Mesendoderm (in vitro differentiated cells): ENCODE measurements at places on chromosomes 1 and 21.

DNA sequence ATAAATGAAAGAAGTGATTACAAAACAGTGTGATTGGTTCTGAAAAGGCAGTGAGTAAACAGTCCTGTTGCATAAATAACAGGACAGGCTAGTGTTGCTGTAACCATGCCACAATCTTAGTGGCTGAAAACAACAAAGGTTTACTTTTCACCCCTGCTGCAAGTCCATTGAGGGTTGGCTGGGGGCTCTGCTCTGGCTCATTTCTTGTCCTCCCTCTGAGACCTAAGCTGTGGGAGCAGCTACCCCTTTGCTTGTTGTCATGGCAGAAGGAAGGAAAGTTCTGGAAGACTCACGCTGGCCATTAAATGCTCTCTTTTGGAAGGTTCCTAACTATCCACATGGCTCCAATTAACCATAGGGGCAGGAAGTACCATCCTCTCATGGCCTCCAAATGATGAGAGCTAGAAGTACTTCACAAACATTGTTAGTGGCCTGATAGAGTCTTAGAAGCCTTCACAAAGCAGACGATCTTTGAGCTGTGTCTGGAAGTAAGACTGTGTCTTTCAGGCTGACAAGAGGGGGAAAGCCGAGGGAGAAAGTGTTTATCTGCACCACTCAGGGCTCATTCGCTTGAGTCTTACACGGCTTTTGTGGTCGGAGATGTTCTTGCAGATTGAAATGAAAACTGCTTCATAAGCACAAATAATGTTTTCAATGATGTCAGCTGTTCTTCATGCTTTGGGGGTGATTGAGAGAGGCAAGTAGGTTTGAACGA is 11.9 kb downstream of the RCSD1 start:
- DNase-seq, result no peak

DNA sequence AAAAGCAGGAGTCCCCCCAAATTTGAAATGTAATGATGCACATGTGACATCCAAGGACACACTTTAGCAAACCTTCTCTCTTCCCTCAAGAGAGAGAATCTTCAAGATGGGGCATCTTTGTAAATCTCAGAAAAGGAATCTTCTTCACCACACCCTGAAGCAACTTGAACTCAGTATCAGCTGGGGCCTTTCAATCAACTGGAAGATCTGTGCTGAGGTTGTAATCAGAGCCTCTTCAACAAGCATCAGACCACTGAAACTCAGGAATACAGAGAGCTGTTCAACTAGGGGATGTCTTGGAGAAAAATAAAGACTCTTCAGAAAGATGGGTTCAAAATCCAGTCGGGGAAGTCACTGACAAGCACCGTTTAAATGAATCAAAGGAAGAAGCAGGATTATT is 92.5 kb upstream of the CAMK1G start:
- DNase-seq, result peak; percentile 39

DNA sequence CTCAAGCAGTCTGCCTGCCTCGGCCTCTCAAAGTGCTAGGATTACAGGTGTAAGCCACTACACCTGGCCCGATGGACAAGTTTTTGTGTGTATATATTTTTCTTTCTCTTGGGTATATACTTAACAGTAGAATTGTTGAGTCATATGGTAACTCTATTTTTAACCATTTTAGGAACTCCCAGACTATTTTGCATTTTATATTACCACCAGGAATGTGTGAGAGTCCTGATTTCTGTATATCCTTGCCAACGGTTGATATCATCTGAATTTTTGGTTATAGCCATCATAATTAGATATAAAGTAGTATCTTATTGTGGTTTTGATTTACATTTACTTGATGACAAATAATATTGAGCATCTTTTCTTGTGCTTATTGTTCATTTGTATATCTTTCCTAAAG is 20.7 kb downstream of the FNBP1L start:
- no peak for DNase-seq

DNA sequence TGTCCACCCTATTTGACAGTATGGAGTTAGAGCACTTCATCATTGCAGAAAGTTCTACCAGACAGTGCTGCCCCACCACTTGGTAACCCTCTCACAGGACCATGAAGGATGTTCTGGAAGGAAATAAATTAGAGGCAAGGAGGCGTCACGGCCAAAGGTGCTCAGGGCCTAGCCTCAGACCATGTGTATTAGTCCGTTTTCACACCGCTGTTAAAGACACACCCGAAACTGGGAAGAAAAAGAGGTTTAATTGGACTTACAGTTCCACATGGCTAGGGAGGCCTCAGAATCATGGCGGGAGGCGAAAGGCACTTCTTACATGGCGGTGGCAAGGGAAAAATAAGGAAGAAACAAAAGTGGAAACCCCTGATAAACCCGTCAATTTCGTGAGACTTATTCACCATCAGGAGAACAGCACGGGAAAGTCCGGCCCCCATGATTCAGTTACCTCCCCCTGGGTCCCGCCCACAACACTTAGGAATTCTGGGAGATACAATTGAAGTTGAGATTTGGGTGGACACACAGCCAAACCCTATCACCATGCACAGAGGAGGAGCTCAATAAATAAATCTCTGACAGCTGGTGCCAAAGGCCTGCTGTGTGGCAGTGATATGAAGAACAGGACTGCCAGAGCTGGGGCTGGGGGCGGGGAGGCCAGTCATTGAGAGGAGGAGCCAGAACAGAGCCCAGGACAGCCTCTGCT is 75.8 kb downstream of the FHAD1 start:
- peak; percentile 45 for DNase-seq

DNA sequence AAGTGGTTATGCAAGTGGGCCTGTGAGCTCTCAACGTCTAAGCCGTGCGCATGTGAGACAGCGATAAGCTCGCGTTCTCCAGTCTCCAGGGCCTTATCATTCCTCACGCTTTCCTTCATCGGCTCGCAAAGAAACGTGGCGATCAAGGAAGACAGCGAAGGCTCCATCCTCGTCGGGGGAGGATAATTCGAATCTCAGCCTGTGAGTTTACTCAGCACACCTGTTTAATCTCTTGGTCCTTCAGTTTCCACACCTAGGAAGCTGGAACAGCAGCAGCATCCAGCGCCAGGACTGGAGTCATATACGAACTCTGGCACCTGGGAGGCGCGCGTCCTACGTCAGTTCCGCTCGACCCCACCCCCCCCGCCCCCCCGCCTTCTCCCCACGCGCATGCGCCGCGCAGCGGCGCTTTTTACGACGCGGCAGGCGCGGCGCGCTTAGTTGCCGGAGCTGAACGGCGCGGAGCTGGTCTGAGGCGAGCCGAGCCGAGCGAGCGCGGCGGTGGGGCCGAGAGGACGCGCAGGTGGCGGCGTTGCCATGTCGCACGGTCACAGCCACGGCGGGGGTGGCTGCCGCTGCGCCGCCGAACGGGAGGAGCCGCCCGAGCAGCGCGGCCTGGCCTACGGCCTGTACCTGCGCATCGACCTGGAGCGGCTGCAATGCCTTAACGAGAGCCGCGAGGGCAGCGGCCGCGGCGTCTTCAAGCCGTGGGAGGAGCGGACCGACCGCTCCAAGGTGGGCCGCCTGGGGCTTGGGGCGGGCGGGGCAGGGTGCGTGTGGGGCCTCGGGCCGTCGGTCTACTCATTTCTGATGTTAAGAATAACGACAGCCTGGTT is at the start of gene PITHD1:
Gene PITHD1, plus strand, starts transcription at position 440 of the 836 bp plus-strand sequence. Its CDS starts 98 bp downstream, at position 538.
- peak; percentile 90 for DNase-seq

GRCh38 chr1:228178737-228179684 is 13.4 kb downstream of the IBA57 start:
- no peak for DNase-seq

GRCh38 chr1:39852876-39853275 is 30.4 kb downstream of the TRIT1 start:
- DNase-seq, result no peak

DNA sequence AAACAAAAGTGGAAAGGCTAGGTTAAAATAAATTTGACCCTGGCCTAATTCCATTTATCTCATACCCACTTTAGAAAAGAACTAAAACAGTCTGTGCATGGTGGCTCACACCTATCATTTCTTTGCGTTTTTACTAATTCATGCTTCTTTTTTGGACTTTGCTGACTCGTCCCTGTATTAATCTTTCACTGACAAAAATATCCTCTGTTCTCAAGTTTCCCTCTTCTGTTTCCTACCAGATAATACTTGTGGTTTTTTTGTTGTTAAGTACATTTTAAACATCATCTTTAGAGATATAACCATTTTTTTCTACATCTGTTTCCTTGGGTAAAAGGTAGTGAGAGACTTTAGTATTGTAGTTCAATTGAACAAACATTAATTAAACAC is 11.5 kb downstream of the CNST start:
- no peak for DNase-seq

GRCh38 chr1:214514032-214514818 is 37.2 kb downstream of the PTPN14 start:
- peak; percentile 86 for DNase-seq
